ENCODE measurements at places on chromosomes 1 and 21.
A peak's percentile ranks its signal among the peaks of the same experiment; 100 is the strongest.

- DNase-seq: no peak
Measured at GRCh38 chr1:67847466-67847865, 14.2 kb upstream of the GNG12 start.

DNA sequence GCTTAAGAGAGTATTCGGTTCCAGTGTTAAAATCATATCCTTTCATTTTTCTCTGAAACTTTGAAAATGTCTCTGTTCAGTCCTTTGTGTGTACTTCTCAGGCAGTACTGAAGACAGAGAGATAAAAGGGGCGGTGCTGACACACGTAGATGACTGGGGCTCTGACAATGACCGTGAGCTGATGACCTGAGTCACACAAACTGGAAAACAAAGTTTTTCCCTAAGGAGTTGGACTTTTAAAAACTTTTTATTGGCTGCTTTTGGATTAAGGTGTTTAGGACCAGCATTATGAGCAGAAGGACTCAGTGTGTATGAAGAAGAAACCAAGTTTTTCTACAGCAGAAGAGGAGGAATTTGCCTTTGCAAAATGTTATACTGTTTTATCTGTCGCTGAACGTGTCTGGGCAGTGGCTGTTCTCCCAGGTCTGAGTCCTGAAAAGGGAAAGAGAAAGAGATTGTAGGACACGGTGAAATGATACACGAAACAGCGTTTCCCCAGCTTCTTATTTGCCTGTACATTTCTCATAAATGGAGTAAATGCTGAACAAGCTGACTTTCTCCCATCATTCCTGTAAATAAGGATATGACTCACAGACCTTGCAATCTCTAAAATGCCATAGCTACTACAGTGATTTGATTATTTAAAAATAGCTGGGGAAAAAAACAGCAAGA, 51.5 kb downstream of the MAP3K7CL start:
- no peak for DNase-seq

GRCh38 chr21:41465176-41465781, 39.2 kb downstream of the MX1 start:
- DNase-seq: no peak

GRCh38 chr1:47618830-47619229, 181.0 kb downstream of the FOXD2 start:
- no peak for DNase-seq

DNA sequence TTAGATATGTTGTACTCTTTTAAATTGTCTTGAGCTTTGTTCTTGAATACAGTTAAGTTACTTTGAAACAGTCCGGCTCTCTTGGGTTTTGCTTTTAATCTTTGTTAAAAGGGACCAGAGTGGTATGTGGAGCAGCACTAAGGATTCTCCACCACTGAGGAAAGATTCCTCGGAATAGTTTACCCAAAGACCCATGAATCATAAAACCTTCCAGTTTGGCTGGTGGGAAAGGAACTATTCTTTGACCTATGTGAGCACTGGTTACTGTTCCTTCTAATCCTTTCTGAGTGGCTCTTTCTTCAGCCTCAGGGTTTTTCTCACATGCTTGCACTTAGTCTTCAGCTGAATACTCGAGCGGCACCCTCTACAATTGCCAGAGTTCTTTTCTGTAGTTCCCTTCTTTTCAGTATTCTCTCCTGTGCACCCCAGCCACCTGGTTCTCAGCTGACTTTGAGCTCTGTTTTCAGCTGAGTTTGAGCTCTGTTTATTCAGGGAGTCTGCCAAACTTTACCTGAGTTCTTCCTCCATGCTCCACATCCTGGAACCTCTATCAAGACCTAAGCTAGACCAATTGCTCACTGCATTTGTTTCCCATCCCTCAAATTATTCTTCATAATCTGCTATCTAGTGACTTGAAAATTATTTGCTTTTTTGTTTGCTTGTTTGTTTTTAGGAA, 253.8 kb upstream of the PLXNA2 start:
- no peak for DNase-seq

DNA sequence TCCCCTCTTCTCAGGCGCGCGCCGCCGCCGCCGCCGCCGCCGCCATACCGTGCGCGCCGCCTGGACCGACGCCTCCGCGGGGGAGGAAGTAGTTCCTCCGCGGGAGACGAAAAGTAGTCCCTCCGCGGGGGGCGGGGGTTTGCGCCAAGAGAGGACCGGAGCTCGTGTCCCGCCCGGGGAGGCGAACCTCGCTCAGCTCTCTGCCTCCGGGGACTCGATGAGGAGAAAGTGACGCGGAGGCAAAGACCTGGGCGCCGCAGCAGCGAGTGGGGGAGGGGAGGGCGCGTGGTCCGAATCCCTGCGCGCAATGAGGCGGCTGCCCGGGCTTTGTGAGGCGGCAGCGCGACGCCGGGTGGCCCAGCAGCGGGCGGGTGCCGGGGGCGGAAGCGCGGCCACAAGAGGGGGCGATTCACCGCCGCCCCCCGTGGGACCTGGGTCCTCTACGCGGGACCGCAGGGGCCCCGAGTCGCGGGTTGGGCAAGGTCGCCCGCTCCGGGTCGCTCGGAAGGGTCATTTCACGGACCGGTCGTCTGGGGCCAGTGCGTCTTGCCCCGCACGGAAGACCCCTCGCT, at the start of gene BRWD1:
Gene BRWD1 (minus strand): TSS at position 62 of the 572 bp plus-strand sequence. CDS start 141 bp downstream, outside the sequence.
- peak; percentile 80 for DNase-seq

All from endothelial cell (in vitro differentiated cells).